ENCODE measurements at places on chromosomes 1 and 21.

GRCh38 chr1:2636733-2637132 is 3.9 kb upstream of the MMEL1 start:
- DNase-seq: no peak

GRCh38 chr1:101337968-101338367 is 101.1 kb downstream of the S1PR1 start:
- no peak for DNase-seq

DNA sequence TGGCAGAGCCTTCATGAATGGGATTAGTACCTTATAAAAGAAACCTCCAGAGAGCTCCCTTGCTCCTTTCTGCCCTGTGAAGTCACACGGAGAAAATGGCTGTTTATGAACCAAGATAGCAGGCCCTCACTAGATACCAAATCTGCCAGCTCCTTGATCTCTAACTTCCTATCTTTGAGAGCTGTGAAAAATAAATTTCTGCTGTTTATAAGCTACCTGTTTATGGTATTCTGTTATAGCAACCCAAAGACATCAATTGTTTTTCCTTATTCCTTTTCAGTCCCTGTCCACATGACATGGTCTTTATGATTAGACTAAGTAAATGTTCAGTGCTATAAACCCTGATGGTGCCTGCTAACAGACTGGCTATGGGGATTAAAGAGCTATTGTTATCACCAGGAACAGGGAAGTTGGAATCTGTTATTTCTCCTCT is 9.7 kb upstream of the STIL start:
- peak; percentile 29 for DNase-seq

DNA sequence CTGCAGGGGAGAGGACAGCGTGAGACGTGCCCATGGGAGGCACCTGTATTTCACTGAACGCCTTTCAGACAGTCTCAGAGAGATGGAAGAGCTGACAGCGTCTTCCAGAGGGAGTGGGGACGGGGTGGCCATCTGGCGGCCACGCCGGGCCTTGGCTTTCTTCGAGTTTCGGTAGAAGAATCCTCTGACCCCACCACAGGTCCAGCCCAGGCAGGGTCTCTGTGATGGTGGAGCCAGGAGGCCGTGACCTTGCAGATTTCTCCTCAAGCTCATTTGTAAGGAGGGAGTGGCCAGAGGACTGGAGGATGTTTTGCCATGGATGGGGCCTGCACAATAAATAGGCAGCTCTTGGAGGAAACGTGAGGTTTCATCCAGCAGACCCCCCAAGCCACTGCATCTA is 47.6 kb upstream of the ADARB1 start:
- DNase-seq: no peak

- DNase-seq: no peak
These were observed 2.7 kb upstream of the ADAMTS1 start for GRCh38 chr21:26847921-26848320.

GRCh38 chr1:71829346-71829745 is 453.0 kb downstream of the NEGR1 start:
- no peak for DNase-seq

DNA sequence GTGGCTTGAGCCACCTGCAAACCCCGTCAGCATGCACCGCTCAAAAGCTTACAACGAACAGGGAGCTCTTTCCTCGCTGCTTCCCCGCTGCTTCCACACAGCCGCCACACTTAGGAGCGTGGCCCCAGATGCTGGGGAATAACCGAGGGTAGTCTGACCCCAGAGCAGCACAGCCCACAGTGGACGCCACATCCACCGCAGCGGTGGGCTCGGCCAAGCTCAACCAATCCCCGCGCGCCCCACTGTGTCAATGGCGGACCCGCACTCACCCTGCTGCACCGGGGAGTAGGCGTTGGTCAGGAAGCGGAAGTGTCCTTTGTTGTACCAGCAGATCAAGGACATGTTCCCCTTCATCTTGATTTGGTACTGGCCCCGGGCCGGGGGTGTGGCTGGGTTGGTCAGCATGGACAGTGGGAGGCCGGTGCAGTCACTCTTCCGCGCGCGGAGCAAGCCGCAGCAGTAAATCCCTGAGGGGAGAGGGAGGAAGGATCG is 93.5 kb downstream of the PGBD5 start:
- no peak for DNase-seq

DNA sequence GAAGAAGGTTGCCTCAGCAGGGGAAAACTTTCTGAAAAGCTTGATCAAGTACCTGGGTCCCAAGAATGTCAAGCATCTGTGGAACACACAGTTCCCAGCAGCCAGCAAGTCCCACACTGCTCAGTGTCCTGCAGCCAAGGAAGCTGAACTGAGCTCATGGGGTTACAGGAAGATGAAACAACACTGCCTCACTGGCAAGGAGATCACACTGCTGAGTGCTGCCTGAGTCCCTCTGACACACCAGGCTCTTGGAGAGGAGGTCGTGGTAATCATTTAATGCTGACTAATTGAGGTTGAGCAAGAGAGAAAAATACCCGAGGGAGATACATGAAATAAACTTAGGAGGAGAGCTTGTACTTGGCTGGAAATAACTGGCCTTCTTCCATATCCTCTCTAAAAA is 75.2 kb downstream of the MPZL1 start:
- no peak for DNase-seq

- DNase-seq: no peak
These were observed 1.3 kb upstream of the KCNN3 start for GRCh38 chr1:154871374-154871773.

DNA sequence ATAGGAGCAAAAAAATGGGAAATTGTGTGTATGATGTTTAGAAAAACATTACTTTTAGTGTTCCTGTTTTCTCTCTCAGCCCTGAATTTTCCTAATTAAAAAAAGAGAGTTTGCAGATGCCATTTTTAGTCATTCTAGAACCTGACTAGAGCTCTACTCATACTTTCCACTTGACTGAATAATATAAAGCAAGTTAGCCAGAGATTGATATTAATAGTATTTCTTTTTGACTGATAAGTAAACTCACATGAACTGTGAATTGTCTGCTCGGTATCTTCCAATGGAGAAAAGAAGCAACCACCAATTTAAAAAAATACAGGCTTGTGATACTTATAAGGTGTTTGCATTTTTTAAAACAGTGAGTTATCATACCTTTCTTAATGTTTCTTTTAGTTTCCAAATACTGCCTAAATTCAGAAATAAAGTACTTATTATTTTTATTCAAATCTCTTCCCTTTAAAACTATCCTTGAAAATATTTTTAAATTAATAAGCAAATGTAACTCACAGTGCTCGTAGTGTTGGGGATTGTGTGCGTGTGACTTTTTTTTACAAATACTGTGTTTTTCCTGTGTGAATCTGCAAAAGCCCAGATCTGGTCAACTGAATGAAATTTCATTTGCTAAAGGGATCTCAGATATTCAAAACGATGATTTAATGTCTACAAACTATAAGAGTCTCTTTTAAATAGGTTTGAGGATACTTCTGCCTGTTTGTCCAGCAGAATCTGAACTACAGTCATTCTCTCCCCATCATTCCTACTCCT is 9.8 kb downstream of the RAP1A start:
- no peak for DNase-seq

DNA sequence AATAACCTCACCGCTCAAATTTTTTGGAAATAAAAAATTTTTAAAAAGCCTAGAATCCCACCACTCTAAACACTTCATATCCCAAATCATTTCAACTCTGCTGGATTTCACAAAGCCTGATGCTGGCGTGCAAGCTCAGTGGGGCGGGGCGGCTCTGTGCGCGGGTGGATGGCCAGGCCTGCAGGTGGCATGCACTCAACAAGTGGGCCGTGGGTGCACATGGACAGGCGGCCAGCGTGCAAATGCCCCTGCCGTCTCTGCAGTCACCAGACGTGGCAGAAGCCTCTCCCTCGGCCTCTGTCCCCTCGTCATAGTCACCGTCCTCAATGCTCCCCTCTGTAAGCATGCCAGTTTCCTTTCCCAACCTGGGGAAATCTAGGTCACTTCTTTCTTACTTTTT is 6.6 kb upstream of the PDE9A start:
- DNase-seq: no peak

DNA sequence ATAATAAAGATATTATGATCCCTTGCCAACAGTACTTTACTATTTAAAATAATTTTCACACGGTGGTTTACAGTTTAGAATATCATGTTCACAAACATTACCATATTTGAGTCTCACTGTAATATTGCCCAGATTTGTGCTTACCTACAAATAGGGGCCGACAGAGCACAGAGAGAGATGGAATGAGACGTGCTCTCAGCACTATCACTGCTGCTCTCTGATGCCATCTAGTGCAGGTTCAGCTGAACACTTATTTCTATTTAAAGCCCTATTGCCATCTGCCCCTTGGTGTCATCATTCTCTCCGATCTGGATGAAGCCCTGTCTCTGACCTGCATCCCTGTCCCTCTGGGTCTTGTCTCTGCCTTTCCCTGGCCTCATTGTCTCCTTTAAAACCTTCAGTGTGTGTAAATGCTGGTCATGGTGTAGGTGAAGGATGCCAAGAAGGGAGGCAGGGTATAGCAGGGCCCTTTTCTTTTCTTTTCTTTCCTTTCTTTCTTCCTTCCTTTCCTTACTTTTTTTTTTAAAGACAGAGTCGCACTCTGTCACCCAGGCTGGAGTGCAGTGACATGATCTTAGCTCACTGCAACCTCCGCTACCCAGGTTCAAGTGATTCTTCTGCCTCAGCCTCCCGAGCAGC is 6.9 kb upstream of the GPATCH4 start:
- peak; percentile 70 for DNase-seq

- peak; percentile 30 for DNase-seq
These were observed 41.6 kb downstream of the LAMC2 start for GRCh38 chr1:183227422-183228346.

- DNase-seq: no peak
These were observed 65.4 kb downstream of the LUZP1 start for GRCh38 chr1:23103001-23103889.

DNA sequence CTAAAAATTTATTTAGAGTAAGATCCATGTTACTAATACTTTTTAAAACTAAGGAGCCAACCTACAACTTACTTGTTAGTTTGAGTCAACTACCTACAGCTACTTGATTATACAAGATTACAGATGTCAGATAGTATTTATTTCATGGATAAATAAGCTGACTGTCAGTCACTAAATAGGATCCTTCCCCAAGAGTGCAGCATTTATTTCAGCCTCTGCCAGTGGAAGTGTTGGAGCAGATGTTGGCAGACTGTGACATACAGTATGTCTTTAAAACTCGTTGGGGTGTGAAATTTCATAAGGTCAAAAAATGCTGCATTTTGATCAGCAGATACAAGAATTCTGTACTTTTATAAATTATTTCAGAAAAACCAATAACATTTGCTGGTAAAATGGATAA is 156.2 kb downstream of the AKT3 start:
- DNase-seq: no peak

GRCh38 chr1:25971811-25972180 is 26.1 kb downstream of the PAFAH2 start:
- no peak for DNase-seq

DNA sequence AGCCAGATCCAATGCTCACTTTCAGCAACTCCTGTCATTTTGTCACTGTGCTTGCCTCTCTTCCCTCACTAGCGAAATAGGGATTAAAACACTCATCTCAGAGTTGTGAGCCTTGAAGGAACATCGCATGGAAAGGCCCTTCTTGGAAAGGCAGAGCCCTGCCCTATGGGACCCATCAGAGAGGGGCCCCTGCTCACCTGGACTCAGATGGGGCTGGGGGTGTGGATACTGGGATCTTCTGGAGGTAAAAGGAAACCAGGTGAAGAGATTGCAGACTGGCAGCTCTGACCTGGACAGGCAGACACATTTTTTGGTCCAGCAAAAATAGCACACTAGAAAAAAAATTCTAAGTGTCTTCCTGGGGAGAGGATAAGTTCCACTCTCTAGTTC is 54.2 kb upstream of the EPS8L3 start:
- no peak for DNase-seq

GRCh38 chr21:34965200-34966174 is 83.6 kb downstream of the RUNX1 start:
- DNase-seq: peak; percentile 72

DNA sequence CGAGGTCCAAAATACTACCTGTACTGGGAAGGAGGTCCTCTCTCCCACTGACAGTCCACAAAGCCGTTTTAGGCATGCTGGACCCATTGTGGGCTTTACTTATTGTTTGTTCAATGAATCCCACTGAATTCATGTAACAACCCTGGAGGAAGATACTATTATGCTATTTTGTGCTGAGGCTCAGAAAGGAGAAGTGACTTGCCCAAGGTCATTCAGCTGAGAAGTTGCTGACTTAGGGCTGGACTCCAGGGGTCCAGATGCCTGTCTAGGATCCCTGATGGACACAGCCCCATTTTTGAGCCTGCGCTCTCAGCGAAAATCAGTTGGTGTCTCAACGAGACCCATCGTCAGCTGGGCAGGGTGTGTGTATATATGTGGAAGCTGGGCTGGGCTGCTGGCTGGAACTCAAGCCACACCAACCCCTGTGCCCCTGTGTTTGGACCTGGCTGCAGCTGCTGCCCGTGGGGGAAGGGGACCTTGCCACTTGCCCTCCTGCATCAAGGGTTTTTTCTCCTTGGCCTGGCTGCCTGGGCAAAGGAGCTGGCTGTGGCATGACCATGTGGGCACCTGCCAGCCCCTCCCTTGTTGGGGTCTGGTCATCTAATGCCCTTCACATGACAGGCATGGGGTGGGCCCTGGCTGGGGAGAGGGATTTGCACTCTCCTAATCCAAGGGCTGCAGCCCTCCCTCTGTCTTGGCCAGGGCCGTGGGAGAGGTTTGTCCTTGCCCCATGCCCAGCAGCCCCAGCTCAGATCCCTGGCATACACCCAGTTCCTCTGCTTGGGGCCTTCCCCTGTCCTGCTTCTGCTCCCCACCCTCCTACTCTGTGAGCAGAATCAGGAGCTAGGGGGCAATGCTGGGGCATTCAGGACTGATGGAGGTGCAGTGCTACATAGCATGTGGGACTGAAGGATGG is 15.0 kb downstream of the KCNQ4 start:
- DNase-seq: no peak

GRCh38 chr1:109627692-109628399 is 8.2 kb downstream of the AMPD2 start:
- DNase-seq: no peak
